ENCODE measurements at places on chromosomes 5 and 9.
A peak's percentile ranks its signal among the peaks of the same experiment; 100 is the strongest.

DNA sequence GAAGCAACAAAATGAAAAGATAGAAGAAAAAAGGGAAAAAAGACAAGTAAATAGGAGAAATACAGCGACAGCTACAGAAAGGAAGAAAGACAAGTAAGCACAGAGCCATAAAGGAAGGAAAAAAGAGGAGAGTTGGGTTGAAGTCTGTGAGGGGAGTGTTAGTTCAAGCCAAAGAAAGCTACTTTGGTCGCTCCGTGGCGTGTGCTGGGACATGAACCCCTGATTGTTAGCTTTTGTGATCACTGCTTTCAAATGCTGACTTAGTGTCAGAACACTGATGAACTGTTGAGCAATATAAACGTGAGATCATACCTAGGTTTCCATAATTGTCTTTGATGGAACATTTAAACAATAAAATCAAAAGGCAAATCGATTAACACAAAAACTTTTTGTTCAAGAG is 370.1 kb downstream of the TMEM161B start:
- no peak for DNase-seq

- DNase-seq, result no peak
These were observed 20.5 kb upstream of the MEGF9 start for GRCh38 chr9:120734607-120735410.

GRCh38 chr9:89375191-89375760 is 57.0 kb downstream of the SECISBP2 start:
- DNase-seq, result peak; percentile 64

GRCh38 chr9:84492366-84493159 is 152.0 kb upstream of the SLC28A3 start:
- DNase-seq, result no peak

All from activated CD8-positive, alpha-beta T cell treated with anti-CD3 and anti-CD28 coated beads for 36 hours (primary cell).